CD14-positive monocyte (primary cell): ENCODE measurements at places on chromosomes 13 and 19.

GRCh38 chr19:11284515-11284914 is 11.4 kb upstream of the TSPAN16 start:
- no peak for DNase-seq

DNA sequence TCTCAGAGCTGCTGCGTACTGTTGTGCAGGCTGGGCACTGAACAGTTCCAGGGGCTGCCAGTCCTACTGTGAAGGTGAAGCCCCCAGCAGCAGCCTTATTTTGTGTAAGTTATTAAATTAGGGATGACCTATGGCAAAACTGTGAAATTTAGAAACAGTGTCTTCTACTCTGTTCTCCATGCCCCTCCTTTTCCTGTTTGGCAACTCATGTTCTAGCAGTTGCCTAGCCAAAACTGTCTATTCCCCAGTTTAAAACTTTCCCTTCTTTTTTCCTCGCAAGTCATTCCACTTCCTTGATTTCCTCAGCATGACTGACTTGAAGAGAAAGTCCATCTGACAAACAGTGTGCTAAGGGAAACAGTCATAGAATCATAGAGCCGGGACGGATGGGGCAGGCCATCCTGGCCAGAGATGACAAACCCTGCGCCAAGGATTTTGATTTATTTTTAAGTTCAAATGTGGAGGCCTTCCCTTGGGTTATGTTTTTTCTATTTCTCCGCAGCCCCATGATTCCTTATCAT is 78.1 kb upstream of the OLFM4 start:
- no peak for DNase-seq

DNA sequence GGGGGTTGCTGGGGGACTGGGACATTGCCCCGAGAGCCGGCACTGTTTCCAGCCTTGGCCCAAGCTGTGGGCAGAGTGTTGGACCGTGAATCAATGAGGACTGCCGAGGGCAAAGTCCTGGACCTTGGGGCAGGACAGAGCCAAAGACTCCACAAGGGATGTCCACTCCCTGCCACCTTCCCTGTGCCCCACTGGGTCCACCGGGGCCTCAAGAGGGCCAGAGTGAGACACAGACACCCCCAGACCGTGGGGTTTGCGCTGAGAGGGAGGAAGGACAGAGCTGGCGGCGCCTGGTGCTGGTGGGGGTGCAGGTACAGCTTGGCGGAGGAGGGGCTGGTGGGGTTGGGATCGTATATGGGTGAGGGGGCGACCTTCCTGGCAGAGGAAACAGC is 11.8 kb downstream of the MAST3 start:
- DNase-seq = no peak

GRCh38 chr19:17006579-17006978 is 20.0 kb downstream of the CPAMD8 start:
- DNase-seq = no peak

GRCh38 chr19:16160943-16161560 is 12.3 kb downstream of the CIB3 start:
- peak; percentile 63 for DNase-seq

DNA sequence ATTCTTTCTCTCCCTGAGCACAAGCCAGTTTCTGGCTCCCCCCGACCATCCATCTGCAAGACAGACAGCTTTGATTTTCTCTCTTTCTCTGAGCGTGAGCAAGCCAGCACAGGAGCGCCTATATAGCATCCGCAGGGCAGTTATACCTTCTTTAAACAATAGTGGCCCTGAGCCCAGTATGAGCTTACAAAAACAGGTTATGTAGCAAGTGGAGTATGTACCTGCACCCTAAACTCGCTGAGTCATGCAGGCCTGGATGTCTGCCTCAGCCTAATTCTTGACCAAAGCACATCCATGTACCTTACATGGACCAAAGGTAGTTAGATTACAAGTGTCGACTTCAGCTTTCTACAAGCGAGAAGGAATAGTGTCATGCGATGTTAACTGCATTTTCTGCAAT is 61.7 kb downstream of the RAP2A start:
- DNase-seq = no peak

- no peak for DNase-seq
Observed at GRCh38 chr19:49338691-49339300, 3.6 kb downstream of the CD37 start.

GRCh38 chr19:50481351-50482149 is 4.9 kb upstream of the GARIN5A start:
- no peak for DNase-seq

- DNase-seq = no peak
Observed at GRCh38 chr13:32206097-32206740, 108.9 kb downstream of the ZAR1L start.

- no peak for DNase-seq
Observed at GRCh38 chr19:42292963-42293362, 9.0 kb upstream of the PRR19 start.
